ENCODE measurements at places on chromosomes 1 and 21. TPM values are rescaled to one million over a fixed set of nuclear protein-coding genes. Genes with fewer than 3 reads are reported as not detected.

Gene RHD
- total RNA-seq = not detected

DNA sequence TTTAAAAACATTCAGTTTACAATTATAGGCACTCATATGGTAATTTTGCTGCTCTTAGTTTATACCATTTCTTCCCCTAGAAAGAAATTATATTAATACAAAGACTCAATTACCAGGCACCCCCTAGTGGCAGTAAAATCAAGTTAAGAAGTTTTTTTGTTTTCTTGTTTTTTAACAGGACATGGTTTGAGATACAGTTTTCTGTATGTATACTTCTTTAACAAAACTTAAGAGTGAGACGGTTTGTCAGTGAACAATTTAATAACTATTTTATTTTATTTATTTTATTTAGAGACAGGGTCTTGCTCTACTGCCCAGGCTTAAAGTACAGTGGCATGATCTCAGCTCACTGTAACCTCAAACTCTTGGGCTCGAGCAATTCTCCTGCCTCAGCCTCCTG is 224.6 kb downstream of the FAF1 start:
- DNase-seq = peak; percentile 55

DNA sequence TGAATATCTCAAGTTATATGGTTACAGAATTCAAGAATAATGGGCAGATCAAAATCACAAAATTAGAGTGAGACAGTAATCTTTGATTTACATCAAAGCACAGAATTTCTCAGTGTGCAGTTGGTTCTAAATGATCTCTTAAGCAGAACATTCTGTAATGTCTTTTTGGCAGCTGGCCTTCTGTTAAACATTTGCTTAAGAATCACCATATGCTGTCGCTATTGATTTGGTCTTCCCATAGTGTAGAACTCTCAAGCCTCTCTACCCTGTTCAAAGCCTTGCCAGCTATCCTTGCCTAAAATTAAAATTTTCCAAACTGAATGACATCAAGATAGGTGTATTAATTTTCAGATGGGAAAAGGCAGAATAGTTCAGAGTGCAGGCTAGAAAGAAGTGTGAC is 38.9 kb upstream of the ERO1B start:
- no peak for DNase-seq

DNA sequence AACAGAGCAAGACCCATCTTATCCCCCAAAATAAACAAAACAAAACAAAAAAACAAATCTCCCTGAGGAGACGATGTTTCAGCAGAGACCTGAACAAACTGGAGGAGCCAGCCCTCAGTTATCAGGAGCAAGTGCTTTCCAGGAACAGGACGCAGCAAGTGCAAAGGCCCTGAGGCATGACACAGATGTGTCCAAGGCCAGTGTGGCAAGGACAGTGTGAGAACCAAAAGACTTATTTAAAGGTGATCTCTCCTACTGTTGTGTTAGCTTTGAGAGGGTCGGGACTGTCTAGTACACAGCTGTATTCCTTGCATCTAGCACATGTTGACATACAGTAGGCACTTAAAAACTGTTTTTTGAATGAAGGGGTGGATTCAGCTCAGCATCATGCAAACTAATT is 48.0 kb downstream of the FOXD2 start:
- DNase-seq = no peak

DNA sequence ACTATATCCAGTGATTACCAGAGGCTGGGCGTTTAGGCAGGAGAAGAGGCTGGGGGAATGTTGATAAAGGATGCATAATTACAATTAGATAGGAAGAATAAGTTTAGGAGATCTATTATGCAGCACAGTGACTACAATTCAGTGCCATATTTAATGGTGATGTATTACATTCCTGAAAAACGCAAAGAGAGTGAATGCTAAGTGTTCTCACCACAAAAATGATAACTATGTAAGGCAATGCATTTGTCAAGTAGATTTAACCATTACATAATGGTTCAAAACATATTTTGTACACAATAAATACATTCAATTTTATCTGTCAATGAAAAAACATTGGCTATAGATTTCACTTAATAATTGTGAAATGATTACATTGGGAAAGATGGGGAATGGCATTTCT is 548.9 kb downstream of the NUF2 start:
- no peak for DNase-seq

GRCh38 chr1:57966751-57967406 is 543.0 kb upstream of the DAB1 start:
- DNase-seq = peak; percentile 15

Data from A673 (cell line).